ENCODE measurements at places on chromosomes 2 and 18.

GRCh38 chr2:181546086-181546485 is 88.9 kb downstream of the ITGA4 start:
- DNase-seq = no peak

- no peak for DNase-seq
Measured at GRCh38 chr2:46813020-46813415, 102.6 kb downstream of the MCFD2 start.

DNA sequence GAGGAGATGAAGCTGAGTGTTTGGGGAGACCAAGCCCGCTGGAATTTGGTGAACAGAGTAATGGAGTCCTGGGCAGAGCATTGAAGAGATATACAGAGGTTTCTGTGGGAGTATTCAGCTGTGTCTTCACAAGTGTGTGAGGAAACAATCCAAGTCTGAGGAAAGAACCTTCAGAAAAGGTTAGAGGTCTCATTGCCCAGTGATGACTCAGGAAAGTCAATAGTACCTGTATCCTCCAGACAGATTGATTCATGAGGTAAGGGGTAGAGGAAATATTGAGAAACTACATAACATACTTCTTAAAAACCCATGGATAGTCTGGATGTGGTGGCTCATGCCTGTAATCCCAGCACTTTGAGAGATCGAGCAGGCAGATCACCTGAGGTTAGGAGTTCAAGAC is 392.3 kb downstream of the GALNT13 start:
- DNase-seq = no peak

- DNase-seq = no peak
Measured at GRCh38 chr2:182448371-182448770, 21.5 kb upstream of the PDE1A start.

GRCh38 chr2:232236200-232236599 is 142.4 kb upstream of the ALPP start:
- DNase-seq = no peak

DNA sequence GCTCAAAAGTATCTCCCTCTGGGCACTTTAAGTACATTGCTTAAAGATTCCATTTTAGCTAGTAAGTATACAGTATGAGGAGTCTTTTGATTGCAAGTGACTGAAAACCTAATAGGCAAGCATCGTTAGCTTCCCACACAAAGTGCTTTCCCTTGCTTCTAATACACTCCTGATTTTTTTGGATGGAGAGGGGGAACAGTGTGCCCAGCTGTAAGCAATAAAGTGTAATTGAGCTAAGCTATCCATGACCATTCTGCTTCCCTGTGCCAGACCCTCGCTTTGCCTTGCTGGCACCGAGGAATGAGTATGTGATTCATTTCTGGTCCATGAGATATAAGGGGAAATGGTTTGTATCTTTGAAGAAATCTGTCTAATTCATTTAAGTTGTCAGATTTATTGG is 3.8 kb upstream of the ZNF24 start:
- DNase-seq = no peak

GRCh38 chr2:58131191-58132011 is 84.8 kb downstream of the VRK2 start:
- no peak for DNase-seq

- DNase-seq = no peak
Measured at GRCh38 chr2:134307334-134307733, 53.5 kb downstream of the MGAT5 start.

- no peak for DNase-seq
Measured at GRCh38 chr18:45198526-45198925, 416.8 kb upstream of the SLC14A2 start.

DNA sequence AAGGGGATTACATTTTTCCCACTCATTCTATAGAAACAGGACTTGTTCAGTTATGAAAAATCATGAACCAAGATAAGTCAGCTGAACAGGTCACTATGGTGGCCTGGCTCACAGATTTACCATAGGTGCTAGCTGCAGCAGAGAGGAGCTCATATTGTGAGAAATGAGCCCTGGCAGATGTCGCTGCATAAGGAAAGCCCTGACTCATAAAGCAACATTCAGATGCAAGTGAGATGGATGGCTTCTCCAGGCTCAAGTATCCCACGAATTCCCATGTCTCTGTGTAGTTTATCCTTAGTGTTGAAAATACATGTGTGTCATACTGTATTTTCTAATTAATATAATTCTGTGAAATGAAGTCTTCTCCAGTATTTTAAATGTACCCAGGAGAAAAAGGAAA is 115.0 kb upstream of the LHCGR start:
- DNase-seq = no peak

DNA sequence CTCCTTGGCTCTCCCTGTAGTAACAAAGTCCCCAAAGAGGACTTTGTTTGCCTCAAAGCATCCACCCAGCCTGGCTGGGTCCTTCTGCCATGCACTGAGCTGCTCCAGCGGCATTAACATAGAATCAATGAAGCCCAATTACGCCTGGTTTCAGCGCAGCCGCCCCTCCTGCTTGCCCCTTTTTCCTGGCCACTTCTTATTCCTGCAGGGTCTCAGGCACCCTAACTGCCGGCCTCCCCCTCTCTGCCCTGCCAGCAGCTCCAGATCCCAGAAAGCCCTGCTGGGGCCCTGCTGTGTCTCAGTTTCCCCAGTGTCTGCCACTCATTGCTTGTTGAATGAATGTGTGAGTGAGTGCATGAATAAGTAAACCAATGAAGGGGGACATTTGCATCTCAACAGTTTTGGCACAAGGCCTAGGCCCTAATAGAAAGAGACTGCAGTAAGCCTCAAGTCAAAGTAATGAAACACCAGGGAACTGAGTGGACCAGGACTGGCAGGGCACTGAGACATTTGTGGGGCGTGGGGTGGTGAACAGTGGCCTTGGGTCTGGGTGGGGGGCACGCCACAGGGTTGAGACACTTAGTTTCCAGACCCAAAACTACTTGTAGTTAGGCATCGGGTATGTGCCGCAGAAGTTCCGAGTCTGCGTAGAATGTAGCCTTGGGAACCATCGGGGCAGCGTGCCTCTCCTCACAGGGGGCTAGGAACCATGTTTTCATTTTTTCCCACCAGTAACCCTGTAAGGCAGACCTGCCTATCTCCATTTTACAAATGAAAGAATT is 60.6 kb downstream of the SMAD7 start:
- no peak for DNase-seq

DNA sequence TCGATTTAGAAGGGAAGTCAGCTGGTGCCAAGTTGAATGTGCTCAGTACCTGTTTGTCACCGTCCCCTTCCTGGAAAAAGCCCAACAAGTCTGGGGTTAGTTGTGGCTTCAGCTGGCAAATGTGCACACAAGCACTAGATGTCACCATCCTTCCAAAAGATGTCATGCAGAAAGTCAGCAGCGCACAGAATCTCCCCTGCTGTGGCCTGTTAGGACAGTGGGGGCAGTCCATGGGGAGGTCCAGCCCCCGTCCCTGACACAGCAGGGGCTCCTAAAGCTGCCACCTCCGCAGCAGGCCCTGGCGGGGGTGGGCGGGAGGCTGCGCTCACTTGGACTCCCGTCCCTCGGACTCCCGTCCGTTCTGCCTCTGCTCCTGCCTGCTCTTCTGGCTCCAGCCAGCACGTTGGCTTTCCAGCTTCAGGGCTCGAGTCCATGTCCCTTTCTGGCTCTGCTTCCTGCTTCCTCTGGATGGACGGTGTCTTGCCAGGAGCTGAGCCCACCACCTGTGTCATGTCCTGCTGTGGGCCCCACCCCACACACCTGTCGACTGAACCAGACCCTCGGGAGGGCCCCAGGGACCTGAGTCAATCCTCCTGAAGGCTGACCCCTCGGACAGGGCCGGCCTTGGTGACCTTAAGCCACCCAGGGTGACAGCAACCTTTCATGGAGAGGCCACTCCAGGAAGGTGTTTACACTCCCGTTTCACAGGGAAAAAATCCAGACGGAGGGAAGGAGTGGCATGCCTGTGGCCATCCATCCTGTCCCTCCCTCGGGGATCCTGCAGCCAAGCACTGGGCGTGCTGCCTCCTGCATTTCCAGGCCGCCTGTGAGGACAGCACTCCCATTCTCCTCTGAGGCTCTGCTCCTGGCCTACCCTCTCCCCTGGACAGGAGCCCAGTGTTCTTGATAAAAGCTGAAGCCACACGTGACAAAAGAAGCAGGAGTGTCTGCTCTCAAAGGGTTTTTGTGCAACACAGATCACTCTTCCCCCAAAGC is 8.5 kb downstream of the RAB17 start:
- no peak for DNase-seq

GRCh38 chr18:44759925-44760342 is 79.2 kb downstream of the SETBP1 start:
- no peak for DNase-seq

GRCh38 chr2:158533009-158533408 is 76.3 kb downstream of the PKP4 start:
- no peak for DNase-seq

GRCh38 chr2:84676295-84676694 is 160.0 kb downstream of the DNAH6 start:
- no peak for DNase-seq

- no peak for DNase-seq
Measured at GRCh38 chr2:45585267-45585861, 25.7 kb downstream of the SRBD1 start.

- no peak for DNase-seq
Measured at GRCh38 chr2:15511686-15512085, 49.4 kb downstream of the NBAS start.

DNA sequence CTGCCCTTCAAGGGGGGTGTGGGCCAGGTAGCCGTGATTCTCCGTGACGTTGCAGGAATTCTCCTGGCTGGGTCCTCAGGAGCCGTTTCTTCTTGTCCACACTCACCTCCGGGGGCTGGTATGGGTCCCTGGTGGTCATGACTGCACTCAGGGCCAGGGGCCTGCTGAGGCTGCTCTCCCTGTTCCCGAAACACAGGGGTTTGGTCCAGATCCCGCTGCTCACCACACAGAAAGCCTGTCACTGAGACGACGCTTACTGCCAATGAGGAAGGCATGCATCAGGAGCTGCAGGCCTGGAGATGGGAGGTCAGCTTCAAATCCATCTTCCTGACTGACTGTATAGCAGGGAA is 160.7 kb downstream of the RTP5 start:
- DNase-seq = no peak

DNA sequence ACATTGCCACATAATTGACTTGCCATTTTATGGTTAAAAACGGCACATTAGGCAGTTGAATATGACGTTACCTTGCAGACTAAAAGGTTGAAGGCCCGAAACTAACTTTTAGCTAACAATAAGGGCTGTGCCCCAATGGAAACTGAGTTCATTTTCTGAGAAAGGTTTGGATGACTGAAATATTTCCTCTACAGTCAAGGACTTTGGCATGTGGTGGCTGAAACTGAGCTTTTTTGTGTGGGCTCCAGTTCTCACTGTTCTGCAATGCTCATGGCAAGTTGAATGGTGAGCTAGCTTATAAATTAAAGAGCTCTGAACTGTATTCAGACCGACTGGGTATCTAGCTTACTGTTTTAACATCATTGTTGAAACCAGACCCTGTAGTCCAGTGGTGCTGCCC is 23.8 kb upstream of the TXNDC2 start:
- DNase-seq = no peak

DNA sequence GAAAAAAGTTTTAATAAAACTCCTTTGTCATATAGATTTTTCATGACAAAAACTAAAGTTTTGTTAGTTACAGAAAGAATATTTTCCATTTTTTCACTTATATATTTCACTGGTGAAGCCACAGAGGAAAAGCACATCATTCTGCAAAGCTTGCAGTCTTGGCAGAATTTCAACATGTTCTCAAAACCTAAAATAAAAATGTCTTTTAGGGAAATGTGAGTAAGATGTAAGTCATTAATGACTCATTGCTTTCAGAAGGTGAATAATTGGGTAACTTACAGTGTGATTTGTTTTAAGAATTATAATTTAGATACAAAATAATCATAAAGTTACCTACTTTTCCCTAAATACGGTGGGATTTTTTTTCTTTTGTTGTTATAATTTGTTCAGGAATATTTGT is 43.4 kb upstream of the TNFRSF11A start:
- no peak for DNase-seq

GRCh38 chr2:134119117-134119712 is 134.7 kb upstream of the MGAT5 start:
- no peak for DNase-seq

DNA sequence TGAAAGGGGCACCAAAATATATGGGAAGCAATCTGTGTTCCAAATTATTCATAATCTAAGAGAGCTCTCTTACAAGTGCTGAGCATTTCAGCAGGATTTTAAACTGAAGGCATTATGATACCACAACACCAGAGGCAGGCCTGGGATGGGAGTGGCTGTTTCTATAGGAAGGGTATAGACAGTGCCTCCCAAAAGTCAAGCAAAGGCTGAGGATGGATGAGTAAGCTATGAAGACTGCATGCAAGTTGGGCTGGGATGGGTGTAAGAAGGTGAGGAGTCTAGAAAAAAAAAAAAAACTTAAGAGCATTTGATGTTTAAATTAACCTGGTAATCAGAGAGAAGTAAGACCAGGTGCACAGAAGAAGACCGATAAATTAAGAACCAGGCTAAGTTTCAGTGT is 132.5 kb downstream of the OSR1 start:
- no peak for DNase-seq

DNA sequence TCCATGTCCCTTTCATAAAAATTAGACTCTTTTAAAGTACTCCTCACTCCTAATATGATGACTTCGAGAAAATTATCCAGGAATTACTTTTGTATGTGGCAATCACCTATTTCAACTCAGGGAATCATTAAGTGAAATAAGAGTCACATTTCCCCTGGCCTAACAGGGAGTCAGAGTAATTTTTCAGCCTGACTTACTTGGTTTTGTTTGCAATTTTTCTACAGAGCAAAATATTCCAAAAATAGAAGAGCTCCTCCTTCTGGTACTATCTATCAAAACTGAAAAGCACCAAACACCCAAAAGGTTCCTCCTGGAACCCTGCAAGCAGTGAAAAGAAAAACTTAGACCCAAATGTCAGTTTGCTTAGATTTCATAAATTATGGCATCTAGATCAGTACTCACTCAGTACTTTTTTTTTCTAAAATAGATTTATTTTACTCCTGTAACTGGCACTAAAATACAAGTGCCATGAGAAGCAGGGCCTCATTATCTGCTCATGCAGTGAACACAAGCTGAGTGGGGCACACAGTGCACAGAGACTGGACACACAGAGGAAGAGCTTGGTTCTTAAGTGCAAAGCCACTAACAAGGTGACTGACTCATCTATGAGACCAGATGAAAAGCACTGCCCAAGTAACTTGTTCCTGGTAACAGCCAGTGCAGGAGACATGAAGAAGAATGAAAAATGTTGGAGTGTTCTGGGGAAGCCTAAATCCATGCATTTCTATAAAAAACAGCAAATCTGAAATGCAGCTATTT is 28.7 kb downstream of the ACAA2 start:
- DNase-seq = no peak

Measured in natural killer cell treated with Interleukin-12 subunit alpha and Interleukin-12 subunit beta and Interleukin-15 and Interleukin-18, amount 100 ng/mL, for 72 hours (primary cell).